ENCODE measurements at places on chromosomes 2 and 18.

DNA sequence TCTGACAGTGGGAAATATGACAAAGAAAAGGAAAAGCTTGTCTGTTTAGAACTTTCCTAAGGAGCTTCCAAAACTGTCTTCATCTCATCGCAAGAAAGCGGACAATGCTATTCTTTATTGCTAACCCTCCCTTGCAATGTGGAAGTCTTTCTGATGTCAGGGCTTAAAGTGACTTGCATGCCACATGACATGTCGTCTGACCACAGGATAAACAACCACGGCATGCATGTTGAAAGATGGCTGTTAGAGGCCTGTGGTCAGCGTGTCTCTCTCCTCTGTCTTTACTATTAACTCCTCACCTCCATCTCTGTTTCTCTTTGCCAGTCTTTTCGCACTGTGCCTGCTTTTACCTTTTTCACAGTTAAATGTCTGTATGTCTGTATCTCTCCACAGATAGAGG lies 389.8 kb downstream of the LNPK start:
- no peak for DNase-seq

- no peak for DNase-seq
Observed at GRCh38 chr2:176455816-176456291, 186.6 kb downstream of the MTX2 start.

DNA sequence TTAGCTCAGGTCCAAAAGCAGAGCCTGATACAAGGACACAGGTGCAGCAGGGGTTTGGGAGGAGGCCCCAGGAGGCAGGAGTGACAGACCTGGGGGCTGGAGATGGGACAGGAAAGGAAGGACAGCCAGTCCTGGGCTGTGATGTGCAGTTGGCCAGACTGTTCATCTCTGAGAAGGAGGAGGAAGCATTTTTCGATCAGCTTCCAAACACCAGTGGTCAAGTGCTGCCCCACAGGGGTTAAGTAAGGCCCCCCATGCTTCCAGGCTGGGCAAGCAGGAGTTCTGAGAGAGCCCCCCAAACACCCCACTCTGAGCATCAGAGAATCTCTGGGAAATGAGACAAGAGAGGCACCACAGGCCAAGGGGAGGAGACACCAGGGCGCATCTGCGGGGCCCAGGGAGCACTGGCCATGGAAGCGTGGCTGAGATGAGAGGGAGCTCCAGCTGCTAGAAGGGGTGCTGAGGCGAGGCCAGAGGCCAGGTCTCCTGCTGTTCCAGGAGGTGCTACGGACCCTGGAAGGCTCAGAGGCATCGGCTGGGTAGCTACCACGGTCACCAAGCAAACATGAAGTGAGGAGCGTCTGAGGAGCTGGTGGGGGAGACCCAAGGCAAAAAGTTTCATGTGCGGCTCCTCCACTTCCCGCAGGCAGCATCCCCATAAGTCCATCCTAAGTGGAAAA lies 5.6 kb upstream of the HDAC4 start:
- no peak for DNase-seq

GRCh38 chr2:21277068-21278056 lies 153.6 kb downstream of the TDRD15 start:
- no peak for DNase-seq

- DNase-seq, result no peak
Observed at GRCh38 chr2:85716346-85716914, 22.3 kb downstream of the GNLY start.

- no peak for DNase-seq
Observed at GRCh38 chr2:120832296-120833070, 96.8 kb downstream of the GLI2 start.

DNA sequence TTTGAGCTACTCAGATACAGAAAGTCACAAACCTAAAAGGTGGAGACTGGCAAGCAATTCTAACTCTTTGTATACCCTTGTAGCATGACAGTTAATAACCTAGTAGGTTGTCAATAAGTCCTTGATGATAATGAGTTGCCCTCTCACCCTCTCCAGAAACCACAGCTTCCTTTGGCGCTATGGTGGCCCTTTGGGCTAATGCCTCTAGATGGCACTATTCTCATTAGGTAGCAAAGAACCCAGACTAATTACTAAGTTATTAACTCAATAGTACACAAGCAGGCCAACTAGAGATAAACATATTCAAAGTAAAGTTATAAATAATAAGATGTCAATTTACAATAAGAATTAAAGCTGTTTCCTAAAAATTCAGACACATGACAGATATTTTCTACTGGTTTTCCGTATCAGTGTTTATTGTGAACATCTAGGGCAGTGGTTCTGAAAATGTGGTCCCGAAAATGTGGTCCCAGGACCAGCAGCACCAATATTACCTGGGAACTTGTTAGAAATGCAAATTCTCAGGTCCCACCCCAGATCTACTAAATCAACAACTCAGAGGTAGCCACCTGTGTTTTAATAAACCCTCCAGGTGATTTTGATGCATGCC lies 41.1 kb downstream of the LDAH start:
- peak; percentile 30 for DNase-seq

DNA sequence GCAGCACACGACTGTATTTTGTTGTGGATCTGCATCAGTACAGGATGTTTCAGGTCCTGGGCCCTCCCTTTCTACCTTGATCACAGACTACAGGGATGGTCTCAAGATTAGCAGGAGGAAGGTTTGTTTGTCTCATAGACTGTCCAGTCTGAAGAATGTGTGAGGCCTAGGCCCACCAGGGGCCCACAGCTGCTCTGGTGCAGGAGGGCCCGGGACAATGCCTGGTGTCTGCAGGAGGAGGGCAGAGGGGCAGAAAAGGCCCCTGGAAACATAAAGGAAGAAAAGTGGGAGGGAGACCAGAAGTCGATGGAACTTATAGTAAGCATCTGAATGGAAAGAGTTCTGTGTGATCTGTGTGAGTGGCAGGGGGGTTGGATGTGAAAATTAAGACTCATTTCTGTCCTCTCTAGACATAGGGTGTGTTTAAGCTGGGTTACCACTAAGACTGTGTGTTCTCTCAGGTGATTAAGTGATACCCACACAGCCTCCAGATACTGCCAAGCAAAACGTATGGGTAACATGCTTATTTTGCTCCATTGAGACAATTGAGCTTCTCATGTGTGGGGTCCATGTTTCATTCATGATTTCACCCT lies 33.4 kb upstream of the LPIN2 start:
- no peak for DNase-seq

DNA sequence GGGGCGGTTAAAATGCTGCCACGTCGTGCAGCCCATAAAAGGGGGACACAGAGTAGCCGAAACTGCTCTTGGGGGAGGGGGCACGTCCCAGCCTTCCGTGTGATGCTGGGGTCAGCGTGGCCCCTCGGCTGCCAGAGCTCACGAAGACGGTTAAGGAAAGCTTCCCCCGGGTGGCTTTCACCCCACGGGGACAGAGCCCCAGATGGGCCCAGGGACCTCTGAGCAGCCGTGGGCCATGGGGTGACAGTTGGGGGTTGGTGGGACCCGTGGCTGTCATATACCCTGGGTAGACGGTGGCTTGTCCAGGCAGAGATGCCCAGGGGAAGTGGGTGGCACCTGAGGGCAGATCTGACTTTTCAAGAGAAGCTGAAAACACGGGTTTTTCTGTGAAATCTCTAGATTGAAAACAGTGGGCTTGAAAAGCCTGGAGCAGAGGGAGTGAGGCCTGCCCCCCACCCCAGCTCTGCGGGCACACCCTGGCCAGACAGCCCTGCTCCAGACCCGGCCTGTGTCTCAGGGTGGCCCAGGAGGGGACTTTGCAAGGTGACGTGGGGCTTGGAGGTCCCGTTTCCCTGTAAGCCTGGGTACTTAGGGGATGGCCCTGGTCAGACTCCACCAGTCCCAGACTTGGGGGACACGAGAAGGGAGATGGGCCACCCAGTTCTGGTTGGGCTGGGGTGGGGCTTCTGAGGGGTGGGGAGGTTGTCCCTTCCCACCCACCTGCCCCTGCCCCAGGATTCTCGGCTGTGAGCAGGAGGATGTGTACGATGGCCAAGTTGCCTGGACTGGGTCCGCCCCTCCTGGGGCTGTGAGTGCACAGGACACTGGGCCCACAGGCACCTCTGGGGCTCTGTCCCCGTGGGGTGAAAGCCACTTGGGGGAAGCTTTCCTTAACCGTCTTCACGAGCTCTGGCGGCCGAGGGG lies 652 bp downstream of the NEU4 start:
- no peak for DNase-seq

DNA sequence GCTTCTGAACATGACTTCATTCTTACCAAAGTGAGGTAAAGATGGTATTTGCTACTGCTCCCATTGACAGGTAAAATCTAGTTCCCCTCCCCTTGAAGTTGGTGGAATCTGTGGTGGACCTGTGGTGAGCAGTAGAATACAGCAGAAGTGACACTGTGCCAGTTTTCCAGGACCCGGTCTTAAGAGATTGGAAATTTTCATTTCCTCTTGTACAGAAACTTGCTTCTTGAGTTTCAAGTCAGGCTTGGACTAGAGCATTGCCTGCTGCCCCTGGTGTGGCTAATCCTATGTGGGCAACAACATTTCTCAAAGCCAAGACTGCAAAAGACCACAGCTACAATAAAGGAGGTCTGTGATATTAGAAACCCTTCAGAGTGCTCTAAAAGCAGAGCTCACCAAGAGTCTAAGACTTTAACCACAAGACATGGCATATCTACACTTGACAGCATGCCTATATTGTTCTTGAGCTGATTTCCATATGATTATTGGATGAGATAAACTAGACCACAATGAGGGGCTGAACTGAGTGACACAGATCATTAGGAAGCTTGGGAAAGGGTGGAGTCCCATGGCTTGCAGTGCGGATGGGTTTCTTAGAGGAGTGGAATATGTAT lies 458.1 kb downstream of the BCL11A start:
- no peak for DNase-seq

- no peak for DNase-seq
Observed at GRCh38 chr2:38484957-38485356, 107.9 kb upstream of the ATL2 start.

DNA sequence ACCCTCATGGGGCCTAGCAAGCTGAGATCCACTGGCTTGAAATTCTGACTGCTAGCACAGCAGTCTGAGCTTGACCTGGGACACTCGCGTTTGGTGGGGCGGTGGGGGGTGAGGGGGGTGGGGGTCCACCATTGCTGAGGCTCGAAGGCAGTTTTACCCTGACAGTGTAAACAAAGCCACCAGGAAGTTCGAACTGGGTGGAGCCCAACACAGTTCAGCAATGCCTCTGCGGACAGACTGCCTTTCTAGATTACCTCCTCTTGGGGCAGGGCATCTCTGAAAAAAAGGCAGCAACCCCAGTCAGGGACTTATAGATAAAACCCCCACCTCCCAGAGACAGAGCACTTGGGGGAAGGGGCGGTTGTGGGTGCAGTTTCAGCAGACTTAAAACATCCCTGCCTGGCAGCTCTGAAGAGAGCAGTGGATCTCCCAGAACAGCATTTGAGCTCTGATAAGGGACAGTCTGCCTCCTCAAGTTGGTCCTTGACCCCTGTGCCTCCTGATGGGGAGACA lies 149.7 kb upstream of the TANK start:
- DNase-seq, result no peak

GRCh38 chr2:46490521-46491141 lies 11.3 kb downstream of the TMEM247 start:
- DNase-seq, result no peak

GRCh38 chr18:74597034-74597661 lies 522 bp upstream of the ZNF407 start:
- DNase-seq, result no peak

DNA sequence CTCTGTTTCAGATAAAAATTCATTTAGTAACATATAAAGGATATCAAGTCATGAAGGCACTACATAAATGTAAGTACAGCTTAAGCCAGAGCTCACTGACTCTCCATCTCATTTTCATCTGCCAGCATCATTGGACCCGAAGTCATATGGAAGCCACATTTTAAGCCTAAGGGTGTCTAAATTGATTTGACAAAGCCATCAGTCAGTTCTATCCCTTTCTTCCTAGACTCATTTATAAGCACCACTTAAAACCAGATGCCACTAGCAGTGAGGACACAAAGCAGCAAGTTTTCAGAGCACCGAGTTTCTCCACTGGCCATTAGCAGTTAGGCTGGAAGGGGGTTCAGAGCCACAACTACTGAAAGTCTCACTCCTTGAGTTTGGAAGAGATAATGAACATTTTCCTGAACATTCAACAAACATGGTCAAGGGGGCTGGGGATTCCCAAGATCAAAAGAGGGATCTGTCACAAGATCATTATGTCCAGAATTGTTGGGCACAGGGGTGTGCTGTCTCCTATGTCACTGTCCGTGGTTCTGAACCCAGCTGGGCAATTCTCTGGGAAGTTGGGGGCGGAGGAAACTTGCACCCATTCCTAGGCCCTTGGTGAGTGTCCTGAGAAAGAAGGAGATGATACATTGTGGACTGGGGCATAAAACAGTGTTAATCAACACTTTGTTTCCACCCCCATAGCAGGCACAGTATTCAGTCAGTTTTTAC lies 158.5 kb upstream of the LMAN1 start:
- DNase-seq, result no peak

DNA sequence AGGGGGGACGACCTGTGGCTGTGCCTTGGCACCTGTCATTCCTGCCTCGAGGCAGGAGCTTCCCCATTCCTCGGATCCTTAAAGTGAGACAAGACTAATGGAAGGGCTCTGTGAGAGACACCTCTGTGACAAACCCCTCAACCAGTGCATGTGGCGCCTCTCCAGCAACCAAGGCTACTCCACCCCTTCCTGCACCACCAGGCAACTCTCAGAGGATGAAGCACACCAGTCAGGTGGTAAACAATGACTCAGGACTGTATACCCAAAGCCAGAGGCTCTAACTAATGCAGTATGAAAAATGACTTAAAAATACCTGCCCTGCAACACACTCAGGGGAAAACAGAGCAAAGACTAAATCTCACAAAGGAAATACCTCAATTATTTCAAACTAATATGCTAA lies 136.9 kb downstream of the UXS1 start:
- DNase-seq, result peak; percentile 78

GRCh38 chr18:24497031-24497754 lies 36.8 kb downstream of the HRH4 start:
- DNase-seq, result no peak

- DNase-seq, result peak; percentile 91
Observed at GRCh38 chr2:161992531-161992930, 81.5 kb downstream of the DPP4 start.

DNA sequence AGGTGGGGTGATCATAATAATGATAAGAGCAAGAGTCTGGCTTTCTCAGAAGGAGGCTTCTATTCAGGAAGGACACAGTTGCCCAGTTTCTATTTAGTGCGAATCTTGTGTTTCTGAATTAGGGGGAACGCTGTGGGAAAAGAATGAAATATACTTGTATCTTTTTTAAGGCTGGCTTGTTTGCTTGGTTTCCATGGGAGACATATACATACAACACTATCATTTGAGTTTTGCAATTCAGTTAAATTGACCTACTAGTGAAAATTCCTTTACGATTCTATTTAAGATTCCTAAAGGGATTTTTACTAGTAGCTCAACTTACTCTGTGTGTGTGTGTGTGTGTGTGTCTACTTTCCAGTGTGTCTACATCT lies 24.7 kb upstream of the ANKRD62 start:
- DNase-seq, result no peak

GRCh38 chr2:189515264-189515663 lies 65.3 kb downstream of the SLC40A1 start:
- no peak for DNase-seq

GRCh38 chr2:113770929-113771328 lies 14.5 kb upstream of the SLC35F5 start:
- no peak for DNase-seq

GRCh38 chr2:240153418-240153817 lies 13.0 kb upstream of the OTOS start:
- no peak for DNase-seq

GRCh38 chr18:78228974-78229373 lies 750.6 kb upstream of the SALL3 start:
- DNase-seq, result no peak

Measured in CD4-positive, alpha-beta T cell treated with Interleukin-2 at 100 ng/mL for 4 hours (primary cell).